ENCODE measurements at places on chromosomes 1 and 21.

DNA sequence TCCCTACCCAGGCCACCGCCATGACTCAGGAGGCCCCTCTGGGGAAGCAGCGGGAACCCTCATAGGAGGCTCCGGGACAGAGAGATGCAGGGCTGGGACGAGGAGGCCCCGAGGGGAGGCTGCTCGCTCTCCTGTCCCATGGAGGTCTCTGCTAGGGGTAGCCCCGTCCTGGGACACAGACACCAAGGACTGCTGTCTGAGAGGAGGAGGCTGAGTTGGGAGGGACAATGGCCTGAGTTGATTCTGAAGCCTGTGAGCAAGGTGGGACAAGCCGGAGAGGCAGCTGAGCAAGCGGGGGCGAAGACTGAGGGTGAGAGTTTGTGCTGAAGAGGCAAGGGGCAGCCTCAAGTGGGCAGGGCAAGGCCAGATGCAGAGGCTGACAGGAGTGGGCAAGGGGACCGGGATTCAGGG lies 17.4 kb downstream of the SLC27A3 start:
- DNase-seq = no peak

GRCh38 chr1:47854552-47855144 lies 142.5 kb downstream of the TRABD2B start:
- no peak for DNase-seq

DNA sequence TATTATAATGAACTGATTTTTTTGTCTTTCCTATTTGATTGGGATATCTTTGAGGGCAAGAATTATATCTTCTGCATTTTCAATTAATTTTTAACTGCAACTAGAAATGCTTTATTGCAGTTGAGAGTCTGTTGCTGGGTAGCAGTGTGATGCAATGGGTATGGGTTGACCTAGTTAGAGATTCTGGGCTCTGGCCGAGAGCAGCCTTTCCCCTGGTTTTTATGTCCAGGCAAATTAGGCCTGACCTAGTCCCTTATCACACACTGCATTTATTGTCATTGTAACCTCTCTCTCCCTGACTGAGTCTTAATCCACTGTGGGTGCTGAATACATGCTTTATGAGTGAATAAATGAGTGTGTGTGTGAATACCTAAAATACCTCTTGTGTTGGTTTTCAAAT lies 206.4 kb upstream of the PTGFR start:
- DNase-seq = no peak

- peak; percentile 66 for DNase-seq
Measured at GRCh38 chr1:66282343-66282852, 251.6 kb upstream of the SGIP1 start.

DNA sequence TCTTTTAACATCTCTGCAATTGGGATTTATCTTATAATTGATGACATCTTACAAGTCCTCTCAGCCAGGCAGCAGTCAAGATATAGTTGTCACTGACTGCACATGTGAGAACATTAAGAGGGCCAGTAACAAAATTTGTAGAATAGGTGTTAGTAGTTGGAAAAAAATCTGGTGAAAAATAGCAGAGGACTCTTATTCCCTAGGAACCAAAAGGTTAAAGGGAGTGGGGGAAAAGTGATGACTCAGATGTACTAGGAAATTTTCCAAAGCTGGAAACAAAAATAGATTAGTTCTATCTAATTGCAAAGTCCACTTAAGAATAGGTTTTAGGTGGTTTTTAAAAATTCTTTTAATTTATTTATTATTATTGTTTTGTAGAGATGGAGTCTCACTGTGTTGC lies 3.6 kb downstream of the NUP210L start:
- no peak for DNase-seq

- no peak for DNase-seq
Measured at GRCh38 chr1:115107516-115108260, 18.4 kb upstream of the TSPAN2 start.

DNA sequence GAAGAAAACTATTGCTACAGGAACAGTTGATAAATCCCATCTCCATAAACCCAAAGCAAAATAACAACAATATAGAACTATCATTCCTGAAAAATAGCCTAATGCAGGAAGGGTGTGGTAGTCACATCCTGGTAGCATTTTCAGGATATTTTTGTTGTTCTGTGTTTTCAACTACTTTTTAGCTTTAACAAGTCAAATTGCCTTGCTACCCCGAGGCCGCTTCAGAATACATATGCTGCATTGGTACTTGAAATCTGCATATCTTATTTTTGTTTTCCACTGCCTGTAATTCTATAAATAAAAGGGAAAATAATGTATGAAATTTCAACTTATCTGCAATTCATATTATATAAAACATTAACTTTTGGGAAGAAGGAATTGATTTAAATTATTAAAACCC lies 36.8 kb upstream of the SYT14 start:
- no peak for DNase-seq

GRCh38 chr1:205986861-205987260 lies 16.3 kb downstream of the RAB7B start:
- DNase-seq = no peak

DNA sequence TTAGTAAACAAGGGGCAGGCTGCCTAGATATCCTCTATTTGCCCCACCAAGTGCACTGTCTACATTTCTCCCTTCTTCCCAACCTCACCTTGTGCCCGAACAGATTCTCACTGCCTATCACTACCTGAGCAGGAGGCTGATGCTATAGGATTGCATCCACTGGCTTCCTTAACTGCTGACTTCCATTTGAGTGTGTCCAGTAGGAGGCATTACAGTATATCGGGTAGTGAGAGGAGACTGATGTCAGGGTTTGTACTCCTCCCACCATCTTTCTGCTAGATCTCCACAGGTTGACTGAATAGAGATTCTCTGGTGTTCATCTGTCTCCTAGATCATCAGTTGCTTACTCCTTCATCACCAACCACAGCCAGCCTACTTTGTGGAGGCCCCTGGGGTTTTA lies 796.3 kb downstream of the LRRIQ3 start:
- no peak for DNase-seq

- DNase-seq = no peak
Measured at GRCh38 chr1:226104671-226105121, 42.2 kb downstream of the H3-3A start.

DNA sequence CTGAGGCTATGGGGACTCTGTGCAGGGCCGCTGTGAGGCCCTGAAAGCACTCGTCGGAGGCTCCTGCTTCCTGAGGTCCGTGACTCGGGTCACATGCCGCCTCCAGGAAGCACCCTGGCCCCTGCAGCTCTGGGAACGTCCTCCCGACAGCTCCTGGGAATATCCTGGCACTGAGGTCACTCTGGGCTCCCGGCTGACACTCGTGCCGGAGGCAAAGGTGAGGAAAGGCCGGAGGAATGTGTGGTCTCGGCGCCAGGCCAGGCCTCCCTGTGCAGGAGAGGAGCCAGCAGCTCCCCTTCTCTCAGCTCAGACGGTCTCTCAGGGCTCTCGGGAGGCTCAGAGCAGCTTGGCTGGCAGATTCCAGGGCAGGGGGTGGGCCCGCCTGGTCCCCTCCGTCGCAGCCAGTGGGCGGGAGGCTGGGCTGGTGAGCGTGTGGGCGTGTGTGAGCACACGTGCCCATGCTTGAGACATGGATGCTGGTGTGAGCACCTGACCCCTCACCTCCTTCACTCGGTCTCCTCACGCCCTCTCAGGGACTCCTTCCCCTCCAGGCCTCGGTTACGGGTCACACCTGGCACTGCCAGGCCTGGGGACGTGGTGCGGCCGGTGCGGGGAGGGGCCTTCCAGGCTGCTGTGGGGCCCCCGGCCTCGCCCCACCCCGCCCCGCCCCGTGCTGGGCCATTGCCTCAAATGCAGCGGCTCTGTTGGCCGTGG lies 5.5 kb upstream of the RNF223 start:
- no peak for DNase-seq

GRCh38 chr1:6007318-6008083 lies 15.3 kb upstream of the NPHP4 start:
- no peak for DNase-seq

- DNase-seq = no peak
Measured at GRCh38 chr1:20093940-20094391, 24.0 kb downstream of the PLA2G5 start.

DNA sequence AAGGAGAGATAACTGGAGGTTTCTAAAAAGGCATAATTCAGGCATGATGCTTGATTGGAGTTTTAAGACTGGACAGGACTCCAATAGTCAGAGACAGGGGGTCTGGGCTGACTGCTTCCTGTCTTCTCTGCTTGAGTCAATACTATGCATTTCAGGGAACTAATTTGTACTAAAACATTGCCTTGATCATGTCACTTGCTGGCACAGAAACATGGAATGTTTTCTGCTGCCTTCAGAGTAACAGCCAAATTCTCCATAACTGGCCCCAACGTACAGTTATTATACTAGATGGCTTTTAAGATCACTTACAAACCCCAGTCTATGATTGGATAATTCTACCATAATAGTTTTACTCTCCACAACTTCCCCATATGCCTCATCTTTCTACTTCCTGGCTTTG lies 247.0 kb downstream of the DNM3 start:
- DNase-seq = no peak

GRCh38 chr1:160702100-160702499 lies 9.5 kb downstream of the CD48 start:
- DNase-seq = no peak

GRCh38 chr1:160474392-160475242 lies 48.4 kb downstream of the SLAMF6 start:
- DNase-seq = no peak

DNA sequence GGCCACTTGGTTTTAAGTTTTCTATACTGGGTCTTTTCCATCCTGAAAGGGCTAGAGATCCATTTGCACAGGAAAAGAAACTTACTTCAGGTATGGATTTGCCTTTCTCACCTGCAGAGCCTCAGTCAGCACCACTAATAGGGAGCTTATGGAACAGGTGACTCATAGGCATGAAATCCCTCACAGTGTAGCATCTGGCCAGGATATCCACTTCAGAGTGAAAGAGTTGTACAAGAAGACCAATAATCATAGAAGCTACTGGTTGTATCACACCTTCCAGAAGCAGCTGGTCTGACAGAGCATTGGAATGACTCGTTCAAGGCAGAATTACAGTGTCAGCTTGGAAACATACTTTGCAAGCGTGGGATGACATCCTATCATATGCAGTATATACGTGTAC lies 26.3 kb upstream of the SYT14 start:
- no peak for DNase-seq

DNA sequence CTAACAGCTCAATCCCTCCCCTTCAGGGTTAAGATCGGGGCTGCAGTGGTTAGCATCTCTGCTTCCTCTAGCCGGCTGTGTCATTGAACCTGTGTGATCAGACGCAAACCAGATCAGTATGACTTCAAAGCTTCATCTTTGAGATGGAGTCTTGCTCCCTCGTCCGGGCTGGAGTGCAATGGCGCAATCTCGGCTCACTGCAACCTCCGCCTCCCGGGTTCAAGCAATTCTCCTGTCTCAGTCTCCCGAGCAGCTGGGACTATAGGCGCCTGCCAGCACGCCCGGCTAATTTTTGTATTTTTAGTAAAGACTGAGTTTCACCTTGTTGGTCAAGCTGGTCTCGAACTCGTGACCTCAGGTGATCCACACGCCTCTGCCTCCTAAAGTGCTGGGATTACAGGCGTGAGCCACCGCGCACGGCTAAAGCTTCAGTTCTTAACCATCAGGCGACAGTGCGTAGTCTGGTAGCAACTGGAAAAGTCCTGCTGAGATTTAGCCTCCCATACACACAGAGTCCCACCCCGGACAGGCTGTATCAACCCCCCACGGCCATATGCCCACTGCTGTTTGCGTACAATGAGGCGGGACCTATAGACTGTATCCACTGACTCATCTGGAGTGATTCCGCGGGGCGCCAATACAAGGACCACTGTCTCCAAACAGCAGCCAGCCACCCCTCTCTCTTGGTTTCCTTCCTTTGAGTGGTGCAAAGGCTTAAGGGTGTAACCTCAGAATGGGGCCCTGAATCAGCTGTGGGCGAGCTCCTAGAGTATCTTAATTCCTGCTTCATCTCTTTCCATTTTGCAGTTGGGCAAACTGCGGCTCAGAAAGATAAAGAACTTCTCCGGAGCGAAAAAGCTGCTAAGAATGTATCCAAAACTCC lies 23.3 kb downstream of the CELA3A start:
- DNase-seq = peak; percentile 82

GRCh38 chr1:228940526-228940925 lies 205.2 kb downstream of the RHOU start:
- no peak for DNase-seq

DNA sequence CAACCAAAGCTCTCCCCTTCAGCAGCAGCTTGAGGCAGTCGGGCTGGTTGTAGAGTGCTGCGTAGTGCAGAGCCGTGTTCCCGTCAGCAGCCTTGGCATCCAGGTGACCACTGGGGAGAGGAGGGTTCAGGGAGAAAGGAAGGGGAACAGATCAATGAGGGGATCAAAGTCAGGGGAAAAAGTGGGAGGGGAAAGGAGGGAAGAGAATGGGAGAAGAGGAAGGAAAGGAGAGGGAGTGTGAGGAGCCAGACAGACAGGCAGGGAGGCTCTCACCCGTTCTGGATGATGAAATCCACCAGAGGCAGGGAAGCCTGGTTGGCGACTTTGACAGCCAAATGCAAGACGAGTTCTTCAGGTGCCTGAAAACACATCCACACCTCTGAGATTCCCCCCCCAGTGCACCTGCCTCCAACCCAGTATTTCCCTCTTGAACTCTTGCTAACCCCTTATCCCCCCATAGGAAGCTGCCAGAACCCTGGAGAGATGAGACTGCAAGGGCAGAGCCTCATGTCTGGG lies 9.8 kb upstream of the TCEA3 start:
- no peak for DNase-seq

DNA sequence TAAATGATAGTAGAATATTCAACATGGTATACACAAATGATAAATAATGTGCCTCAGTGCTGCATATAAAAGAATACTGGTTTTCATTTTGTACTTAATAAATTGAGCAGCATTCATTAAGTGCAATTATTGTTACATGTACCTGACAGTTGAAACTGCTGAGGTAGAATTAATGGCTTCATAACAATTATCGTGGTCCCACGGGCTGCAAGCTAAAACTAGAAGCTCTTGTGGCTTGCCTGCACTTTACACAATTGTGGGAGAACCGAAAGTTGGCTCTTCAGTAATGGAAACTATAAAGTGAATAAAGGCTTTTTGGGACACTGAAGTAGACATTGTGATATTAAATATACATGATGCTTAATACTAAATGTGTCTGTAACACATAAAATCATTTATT lies 23.2 kb downstream of the INSL5 start:
- DNase-seq = no peak

DNA sequence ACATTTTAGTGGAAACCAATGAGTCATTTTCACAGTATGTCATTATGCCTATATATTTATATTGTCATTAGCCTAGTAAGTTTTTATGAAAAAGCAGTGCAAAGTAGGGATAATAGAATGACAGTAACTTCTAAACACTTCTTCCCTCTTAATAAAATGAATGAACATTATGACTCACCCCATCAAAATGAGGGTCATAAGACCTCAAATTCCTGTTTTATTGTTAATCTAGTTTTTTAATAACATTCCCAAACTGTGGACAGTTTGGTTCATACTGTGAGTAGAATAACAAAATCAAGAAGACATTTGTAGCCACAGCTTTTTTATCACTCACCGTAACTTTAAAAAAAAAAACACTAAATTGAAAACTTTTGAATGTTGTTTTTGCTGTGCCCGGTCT lies 160.5 kb downstream of the LRRC40 start:
- DNase-seq = no peak

DNA sequence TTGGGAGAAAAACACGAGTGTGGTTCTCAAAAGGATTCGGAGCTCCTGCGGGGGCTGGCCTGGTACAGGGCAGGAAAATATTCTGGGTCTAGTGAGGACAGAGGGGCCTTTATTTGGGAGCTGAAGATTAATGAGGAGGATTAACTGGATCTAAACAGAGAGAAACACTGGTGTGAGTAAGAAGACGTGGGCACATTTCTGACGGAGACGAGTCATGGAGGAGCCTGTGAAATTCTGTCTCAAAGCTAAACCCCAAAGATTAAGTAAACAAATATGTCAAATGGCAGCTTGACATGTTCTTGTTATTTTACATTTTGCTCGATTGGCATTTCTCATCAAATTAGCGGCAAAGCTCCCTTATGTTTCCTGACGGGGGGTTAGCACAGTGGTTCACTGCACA lies 12.8 kb downstream of the PROK1 start:
- no peak for DNase-seq
